ENCODE measurements at places on chromosomes 2 and 18.
A peak's percentile ranks its signal among the peaks of the same experiment; 100 is the strongest.

- DNase-seq: no peak
Measured at GRCh38 chr18:40524881-40525280, 1430.2 kb upstream of the PIK3C3 start.

- no peak for DNase-seq
Measured at GRCh38 chr2:4190548-4190947, 487.2 kb downstream of the DCDC2C start.

GRCh38 chr2:118836411-118836930, 11.0 kb downstream of the EN1 start:
- DNase-seq: no peak

GRCh38 chr2:134583462-134583861, 135.3 kb downstream of the TMEM163 start:
- no peak for DNase-seq

- DNase-seq: no peak
Measured at GRCh38 chr2:226184940-226185615, 614.5 kb downstream of the IRS1 start.

GRCh38 chr2:54196646-54197045, 59.4 kb downstream of the TSPYL6 start:
- DNase-seq: no peak

DNA sequence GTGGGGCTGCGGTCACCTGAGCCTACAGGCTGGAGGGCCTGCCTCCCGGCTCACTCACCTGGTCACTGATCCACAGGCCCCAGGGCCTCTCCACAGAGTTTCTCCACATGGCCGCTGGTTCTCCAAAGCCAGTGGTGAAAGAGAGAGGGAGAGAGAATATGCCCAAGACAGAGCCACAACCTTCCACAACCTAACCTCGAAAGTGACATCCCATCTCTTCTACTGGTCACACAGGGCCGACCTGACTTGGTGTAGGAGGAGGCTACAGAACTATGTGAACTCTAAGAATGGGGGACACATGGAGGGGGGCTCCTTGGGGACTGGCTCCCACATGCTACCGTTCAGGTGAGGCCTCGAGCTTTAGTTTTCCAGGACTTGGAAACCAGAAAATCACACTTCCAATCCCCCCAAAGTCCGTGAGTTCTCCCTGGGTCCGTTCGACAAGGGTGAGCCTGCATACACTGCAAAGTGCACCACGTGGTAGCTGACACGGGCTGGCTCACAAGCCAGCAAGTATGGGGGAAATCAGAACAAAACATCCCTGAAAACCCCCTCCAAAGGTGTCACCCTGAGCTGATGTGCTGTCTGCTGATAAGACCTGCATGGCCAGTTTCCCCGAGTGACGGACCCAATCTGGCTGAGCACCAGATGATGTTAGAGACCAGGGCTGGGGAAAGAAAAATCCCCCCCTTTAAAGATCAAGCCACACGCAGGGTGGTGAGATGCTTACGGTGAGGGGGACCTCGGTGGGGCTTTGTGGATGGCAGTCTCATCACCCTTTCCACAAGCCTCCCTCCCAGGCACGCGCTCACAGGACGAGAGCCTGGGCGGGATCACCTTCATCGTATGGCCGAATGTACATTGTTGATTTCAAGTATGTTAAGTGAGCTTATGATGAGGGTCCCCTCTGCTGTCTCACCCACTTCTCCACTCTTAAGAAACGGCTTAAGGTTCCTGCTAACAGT, 54.2 kb upstream of the SEMA4C start:
- DNase-seq: peak; percentile 40

- DNase-seq: no peak
Measured at GRCh38 chr2:216426166-216426777, 14.0 kb downstream of the SMARCAL1 start.

DNA sequence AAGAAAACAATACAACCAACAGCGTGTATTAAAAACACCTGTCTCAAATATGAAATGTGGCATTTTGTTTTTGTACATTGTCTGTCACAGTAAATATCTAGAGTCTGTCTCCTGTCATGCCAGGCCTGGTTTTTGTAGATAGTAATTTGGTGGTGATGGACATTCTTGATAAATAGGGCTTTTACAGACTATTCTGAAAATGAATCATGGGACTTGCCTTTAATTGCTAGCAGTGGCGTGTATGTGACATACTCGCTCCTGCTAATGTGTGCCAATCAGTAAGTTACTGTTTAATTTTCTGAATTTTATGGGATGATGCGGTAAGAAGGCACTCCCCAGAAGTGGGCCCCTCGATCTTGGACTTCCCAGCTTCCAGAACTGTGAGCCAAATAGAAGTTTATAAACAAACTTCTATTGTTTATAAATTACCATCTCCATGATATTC, 83.7 kb downstream of the TANC1 start:
- no peak for DNase-seq

- no peak for DNase-seq
Measured at GRCh38 chr2:101989740-101990460, 1.9 kb upstream of the IL1R2 start.

- DNase-seq: no peak
Measured at GRCh38 chr2:85850451-85850850, 38.3 kb downstream of the ST3GAL5 start.

- DNase-seq: no peak
Measured at GRCh38 chr2:155363349-155363888, 664.9 kb downstream of the KCNJ3 start.

DNA sequence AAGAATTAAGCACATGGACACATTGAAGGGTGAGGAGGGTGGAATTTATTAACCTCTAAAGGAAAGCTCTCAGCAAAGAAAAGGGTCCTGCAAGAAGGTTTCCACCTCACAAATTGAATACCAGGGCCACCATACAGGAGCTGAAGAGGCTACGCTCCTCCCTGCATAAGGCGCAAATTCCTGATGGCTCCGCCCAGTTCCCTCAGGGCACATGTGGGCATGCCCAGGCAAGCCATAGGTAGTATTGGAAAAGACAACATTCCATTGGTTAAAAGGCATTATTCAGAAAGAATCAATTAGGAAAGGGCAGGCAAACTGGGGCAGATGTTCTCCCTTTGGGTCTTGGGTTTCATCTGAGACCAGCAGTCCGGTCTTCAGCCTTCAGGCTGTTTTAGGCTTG, 161.2 kb downstream of the PTPRM start:
- no peak for DNase-seq

- no peak for DNase-seq
Measured at GRCh38 chr2:218002845-218003180, at the start of gene TNS1. Gene TNS1 (minus strand): TSS chr2:218002995. CDS start chr2:218002872, 123 bp downstream.

- DNase-seq: no peak
Measured at GRCh38 chr18:50327983-50328382, 40.5 kb upstream of the CXXC1 start.

- DNase-seq: no peak
Measured at GRCh38 chr2:236743039-236743920, 173.7 kb downstream of the ACKR3 start.

GRCh38 chr2:66948234-66948633, 448.9 kb upstream of the ETAA1 start:
- DNase-seq: no peak

GRCh38 chr2:182422864-182423263, 4.0 kb downstream of the PDE1A start:
- DNase-seq: no peak

DNA sequence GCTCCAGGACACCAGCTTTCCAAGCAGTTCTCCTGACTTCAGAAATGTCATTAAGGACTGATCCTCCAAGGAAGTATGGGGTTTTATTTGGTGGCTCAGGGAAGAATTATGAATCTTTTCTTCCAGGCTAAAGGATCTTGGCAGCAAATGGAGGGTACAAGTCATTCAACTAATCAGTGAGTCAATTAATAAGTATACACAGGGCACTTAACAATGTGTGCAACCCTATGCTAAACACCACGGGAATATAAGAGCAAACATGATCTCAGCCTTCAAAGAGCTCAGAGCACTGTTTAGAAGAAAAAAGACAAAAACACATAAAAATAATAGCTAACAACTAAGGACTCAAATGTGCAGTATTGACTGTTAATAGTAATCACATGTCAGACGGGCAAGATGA, 234.5 kb downstream of the SETBP1 start:
- no peak for DNase-seq

DNA sequence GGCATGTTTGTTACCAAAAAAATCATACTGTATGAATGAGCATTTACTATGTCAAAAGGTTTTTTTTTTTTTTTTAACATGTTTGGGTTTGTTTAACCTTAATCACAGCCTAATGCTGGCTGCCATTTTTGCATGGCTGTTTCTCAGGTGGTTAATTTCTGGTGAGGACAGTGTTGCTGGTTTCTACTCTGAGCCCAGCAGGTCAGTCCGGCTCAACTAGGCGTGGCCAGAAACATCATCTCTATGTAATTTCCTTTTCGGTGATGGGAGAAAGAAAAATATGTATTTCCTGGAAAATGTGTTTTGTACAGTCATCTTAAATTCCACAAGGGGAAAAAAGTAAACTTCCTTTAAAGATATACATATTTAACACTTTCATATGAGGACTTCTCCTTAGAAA, 24.9 kb upstream of the BZW1 start:
- no peak for DNase-seq

GRCh38 chr2:49050265-49050664, 104.0 kb downstream of the FSHR start:
- DNase-seq: no peak

DNA sequence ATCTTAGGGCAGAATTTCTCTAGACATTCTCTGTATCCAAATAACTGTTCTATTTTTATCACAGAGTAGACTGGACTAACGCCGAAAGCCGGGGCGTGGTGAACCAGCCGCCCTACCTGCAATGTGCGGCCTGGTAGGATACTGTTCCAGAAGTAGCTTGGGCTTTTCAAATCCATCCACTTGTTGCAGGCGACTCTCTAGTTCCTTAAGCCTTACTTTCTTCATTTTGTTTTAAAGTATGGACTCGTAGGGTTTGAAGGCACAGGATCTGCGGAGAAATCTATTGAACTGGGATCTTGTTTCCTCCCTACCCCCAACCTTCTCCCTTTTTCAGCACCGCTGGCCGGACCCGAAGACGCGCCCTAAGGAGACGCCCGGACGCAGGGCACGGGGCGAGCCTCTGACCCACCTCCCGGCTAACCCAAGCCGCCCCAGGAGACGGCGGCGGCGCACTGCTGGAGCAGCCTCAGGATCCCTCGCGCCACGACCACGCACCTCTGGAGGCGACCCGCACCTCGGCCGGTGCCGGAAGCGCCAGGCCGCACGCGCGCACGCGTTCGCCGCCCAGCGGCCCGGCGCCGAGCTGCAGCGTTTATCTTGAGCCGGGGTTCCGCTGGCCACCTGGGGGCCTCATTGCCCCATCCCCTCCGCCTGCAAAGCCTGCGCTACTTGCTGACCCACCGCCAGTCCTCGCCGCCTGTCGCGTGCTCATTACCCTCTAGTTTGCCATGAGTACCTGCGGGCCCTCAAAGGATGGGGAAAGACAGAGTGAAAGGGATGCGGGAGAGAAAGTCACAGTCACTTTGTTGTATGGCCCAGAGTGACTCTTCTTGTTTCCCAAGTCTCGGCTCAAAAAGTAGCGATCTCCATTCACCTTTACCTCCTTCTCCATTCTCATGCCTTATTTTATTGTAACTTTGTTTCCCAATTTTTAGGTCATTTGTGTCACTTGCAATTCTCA, at the start of gene METTL5:
TSS of gene METTL5 (minus strand) at position 533 of the 961 bp plus-strand sequence. CDS start at position 225, 308 bp downstream.
- DNase-seq: peak; percentile 88

DNA sequence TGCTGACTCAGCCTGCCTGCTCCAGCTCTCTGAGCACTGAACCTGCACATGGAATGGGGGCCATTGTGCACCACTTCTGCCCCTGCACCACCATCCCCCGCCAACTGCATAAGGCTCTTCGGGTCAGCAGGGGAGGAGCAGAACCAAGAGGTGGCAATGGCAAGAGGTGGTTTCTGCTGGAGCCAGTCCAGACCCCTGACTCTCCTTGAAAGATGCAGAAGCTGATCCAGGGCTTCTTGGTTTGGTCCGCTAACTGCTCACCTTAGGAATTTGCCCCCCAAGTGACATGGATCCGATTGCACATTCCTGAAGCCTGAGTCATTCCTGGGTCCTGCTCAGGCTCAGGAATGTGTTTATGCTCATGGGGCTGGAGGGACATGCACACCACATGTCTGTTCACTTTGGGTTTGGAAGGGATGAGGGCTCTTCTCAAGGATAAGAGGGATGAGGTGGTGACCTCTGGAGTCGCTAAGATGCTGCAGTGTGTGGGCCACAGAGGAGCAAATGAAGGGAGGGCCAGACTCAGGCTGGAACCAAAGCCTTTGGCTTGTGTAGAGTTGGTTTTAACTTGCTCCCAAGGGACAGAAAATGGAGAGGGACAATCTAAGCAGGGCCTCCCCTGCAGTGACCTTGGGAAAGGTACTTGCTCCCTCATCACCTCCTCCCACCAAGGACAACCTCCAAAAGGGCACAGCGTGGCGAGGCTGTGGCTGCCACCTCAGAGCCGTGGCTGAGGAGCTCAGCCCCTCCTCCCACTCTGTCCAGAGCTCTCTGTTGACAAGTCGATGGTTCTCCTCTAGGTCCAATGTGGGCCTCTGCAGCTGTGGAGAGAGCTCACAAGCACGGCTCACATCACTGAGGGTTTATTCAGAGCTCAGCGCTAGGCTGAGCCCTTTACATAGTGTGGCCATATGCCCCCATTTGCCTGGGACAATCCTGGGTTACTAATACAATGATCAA, 66.2 kb downstream of the HS1BP3 start:
- no peak for DNase-seq

DNA sequence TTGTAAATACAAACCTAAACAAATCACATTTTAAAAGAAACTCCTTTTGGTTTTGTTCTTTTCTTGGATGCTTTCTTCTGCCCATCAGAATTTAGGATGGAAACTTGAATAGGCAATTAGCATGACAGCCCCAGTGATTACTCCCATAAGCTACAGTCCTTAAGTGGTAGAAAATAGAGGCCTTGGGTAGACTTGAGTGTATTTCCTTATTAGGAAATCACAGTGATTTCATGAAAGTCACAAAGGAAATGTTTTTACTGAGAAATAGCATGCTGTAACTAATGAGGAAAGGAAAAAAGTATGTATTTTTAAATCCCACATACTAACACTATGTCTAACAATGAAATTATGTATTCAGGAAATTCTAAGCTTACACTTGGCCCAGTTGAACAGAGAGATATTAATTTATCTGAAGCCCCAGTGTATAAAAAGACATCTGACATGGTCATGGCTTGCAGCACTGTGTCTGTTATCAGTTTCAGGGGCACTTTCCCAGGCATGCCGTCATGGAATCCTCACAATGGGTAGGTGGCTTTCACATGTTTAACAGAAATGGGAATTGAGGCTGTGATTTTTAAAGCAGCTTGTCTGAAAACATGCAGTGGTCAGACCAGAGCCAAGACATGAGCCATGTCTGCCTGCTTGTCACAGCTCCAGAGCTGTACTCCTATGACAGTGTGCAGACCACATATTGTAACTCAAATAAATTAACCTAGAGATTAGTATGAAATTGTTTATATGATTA, 79.7 kb upstream of the TRIB2 start:
- DNase-seq: peak; percentile 5
